ENCODE measurements at places on chromosomes 13 and 19. TPM values are rescaled to one million over a fixed set of nuclear protein-coding genes. Genes with fewer than 3 reads are reported as not detected.

GRCh38 chr19:34577531-34578101 lies 96.1 kb downstream of the WTIP start:
- no peak for DNase-seq

- DNase-seq, result no peak
Observed at GRCh38 chr19:11663181-11663591, 65.9 kb downstream of the ZNF627 start.

GRCh38 chr19:44512326-44513298 lies 12.3 kb upstream of the ZNF180 start:
- DNase-seq, result no peak

DNA sequence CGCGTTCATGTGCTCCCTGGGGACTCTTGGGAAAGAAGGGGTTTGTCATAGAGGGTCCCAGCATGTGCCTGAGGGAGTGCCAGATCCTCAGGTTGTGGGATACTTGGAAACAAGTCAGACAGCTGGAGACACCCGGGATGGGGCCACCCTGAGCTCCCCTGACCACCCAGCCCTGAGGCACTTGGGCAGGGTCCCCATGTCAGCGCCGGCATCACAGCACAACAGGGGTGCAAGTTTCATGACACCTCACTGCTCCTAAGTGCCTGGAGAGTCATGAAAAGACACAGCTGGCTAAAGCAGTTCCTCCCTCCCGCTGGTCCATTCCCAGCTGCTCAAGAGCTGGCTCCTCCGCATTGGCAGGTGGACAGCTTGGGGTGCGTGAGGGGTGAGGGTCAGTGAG lies 102.7 kb downstream of the KDM4B start:
- DNase-seq, result no peak

DNA sequence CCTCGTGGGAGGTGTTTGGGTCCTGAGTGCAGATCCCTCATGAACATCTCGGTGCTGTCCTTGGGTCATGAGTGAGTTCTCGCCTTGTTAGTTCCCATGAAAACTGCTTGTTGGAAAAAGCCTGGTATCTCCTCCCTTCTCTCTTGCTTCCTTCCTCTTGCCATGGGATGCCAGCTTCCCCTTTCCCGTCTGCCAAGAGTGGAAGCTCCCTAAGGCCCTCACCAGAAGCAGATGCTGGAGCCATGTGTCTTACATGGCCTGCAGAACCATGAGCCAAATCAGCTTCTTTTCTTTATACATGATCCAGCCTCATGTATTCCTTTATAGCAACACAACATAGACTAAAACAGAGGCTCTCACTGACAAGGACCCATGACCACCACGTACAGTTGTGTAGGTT lies 8.2 kb downstream of the ADGRE2 start:
- DNase-seq, result peak; percentile 11

GRCh38 chr13:40509876-40510275 lies 156.6 kb downstream of the FOXO1 start:
- no peak for DNase-seq

DNA sequence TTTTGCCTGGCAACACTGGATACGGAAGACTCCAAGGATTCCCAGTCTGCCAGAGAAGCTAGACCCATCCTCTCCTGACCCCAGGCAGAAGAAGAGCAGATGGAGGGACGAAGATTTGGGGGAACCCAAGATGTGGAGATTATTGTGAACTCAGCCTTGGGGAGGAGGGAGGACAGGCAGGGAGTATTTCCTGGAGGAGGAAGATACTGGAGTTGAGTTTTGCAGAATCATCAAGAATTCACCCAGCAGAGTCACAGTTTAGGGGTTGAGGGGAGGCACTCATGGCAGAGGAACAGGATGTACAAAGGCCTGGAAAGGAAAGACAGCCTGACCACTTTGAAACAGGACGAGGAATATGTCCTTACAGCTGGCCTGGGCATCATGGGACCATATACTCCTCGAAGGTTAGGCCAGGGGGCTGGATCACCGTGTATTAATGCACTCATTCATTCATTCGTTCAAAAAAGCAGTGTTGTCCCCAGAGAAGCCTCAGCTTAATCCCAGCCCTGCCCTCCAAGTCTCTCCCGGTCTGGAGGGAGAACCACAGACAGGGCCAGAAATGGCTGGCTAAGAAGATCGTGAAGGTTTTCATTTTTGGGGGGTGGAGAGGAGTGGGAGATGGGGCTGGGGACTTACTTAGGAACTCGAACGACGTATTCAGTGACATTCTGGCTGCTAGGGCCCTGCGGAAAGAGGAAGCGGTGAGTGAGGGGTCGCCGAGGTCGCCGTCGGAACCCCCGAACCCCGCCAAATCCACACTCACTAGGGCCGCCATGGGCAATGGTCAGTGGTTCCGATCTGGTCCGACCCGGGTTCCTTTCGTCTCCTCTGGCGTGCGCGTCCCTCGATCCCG lies 517 bp downstream of the GTF2F1 start:
- DNase-seq, result no peak

GRCh38 chr19:50567882-50568727 lies at the start of gene LRRC4B:
LRRC4B (minus strand) TSS chr19:50568435; CDS start chr19:50548838, 19,597 bp downstream.
- DNase-seq, result no peak

- no peak for DNase-seq
Observed at GRCh38 chr13:68386808-68387207, 1156.7 kb upstream of the PCDH9 start.

DNA sequence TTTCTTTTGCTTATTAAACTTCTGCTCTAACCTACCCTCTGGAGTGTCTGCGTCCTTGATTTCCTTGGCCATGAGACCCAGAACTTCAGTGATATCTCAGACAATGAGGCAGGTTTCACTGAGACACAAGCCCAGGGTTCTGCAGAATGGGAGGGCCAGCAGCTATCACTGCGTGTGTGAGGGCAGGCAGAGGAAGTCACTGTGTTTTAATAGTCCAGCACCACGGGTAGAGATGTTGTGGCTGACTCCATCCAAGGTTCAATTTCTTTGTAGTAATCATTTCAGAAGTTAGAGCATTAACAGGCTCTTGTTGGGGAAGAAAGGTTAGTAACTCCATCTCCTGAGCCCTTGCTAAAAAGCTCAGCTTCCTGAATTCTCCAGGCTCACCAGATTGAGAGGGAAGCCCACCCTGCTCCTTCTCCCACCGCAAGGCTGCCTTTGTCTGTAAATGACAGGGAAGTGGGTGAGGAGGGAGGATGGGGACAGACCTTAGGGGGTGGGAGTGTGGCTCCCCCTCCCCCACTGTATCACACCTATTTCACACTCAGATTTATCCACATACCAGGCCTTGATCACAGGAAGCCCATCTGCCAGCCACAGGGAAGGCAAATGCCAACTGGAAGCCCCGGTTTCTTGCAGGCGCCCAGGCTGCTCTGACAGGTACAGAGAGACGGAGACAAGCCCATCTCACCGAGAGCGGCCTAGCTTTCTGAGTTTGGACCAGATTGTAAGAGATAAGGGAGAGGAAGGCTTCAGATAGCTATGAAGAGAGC lies 2.1 kb downstream of the C19orf12 start:
- DNase-seq, result no peak

DNA sequence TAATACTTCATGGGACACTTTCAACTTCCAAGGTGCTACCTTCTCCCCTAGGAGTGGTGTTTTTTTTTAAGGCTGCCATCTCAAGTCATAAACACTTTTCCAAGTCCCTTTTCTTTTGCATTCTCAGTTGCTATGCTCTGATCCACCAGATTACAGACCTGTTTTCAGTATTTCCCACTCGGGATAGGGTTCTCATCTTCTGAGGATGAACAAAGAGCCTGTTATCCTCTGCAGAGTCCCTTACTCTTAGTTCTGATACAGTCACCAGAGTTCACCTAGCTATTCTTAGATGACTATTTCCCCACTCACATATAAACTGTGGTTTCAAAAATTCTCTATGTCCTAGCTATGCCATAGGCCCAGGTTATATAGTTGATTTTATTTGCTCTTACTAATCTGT lies 15.9 kb downstream of the ZDHHC20 start:
- DNase-seq, result no peak

The SAFB gene
- total RNA-seq, result 69.9 TPM

The DIAPH3 gene
- total RNA-seq, result 0.26 TPM

The ZNF135 gene
- 3.5 TPM for total RNA-seq

The LILRA1 gene
- 3.7 TPM for total RNA-seq
